ENCODE measurements at places on chromosomes 1 and 21. TPM values are rescaled to one million over a fixed set of nuclear protein-coding genes. Genes with fewer than 3 reads are reported as not detected.

HRNR gene
- total RNA-seq: not detected

DAB1 gene
- not detected for total RNA-seq

GRCh38 chr1:245888809-245889208 lies 618.3 kb downstream of the SMYD3 start:
- no peaks in the 10 kb centered on the region for H3K4me1 ChIP-seq
- no peak for DNase-seq
- H3K27me3 ChIP-seq: no peaks in the 10 kb centered on the region

DNA sequence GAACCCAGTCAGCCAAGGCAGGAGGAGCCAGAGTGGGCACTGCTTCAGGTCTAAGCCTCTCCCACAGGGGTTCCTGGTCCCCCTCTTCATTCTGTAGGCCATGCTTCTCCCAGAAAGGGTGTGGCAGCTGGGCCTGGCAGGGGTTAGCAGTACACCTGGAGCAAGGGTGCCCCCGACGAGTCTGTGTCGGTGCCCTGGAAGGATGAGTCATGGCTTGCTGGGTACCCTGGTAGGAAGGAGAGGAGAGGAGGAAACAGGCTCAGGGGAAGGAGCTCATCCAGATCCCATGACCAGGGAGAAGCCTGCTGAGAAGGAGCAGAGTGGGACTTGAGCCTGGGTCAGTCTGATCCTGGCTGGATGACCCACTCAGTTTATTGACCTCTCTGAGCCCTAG lies 10.3 kb downstream of the KDF1 start:
- no peaks in the 10 kb centered on the region for H3K4me1 ChIP-seq
- H3K4me3 ChIP-seq: no peak overlapping the region
- DNase-seq: peak; percentile 18
- H3K27ac ChIP-seq: no peak overlapping the region
- H3K27me3 ChIP-seq: no peaks in the 10 kb centered on the region

DNA sequence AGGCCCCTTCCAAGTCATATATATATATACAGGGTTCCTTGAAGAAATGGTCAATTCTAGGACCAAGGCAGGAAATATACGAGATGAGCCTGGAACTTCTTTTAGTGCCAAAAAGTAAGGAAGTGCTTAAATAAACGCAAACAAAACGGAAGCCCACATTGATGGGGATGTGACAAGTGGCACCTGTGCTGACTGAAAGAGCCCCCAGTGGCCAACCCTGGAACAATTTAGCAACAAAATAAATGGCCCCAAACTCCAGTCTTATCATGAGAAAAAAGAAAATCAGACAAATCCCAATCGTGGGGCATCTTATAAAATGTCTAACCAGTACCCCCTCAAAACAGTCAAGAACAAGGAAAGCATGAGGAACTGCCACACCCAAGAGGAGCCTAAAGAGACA lies 17.7 kb downstream of the PLA2G5 start:
- H3K36me3 ChIP-seq: no peaks in the 10 kb centered on the region
- H3K4me3 ChIP-seq: no peak overlapping the region
- DNase-seq: no peak
- no peaks in the 10 kb centered on the region for H3K27me3 ChIP-seq
